ENCODE measurements at places on chromosomes 7 and 10.

DNA sequence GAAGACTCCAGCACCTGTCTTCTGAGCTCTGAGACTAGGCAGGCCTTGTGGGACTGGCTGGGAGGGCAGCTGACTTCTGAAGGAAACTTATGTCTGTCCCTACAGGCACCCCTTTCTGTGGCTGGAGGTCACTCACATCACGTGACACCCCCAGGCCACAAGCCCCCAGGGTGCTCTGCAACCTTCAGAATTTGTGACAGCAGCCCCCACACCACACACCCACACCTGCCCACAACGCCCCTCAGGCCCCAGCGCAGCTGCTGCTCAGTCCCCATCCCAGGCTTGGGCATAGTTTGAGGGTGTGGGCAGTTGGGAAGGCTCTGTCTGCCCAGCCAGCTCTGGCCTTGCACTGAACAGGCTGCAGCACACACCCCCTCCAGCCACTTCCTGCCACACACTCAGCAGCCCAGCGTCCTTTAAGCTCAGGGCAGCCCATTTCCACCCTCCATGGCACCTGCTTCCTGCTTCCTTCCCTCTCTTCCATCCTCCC lies 80.0 kb upstream of the UNC5B start:
- DNase-seq, result no peak

GRCh38 chr10:43120929-43121314 lies 17.3 kb upstream of the CSGALNACT2 start:
- DNase-seq, result no peak

GRCh38 chr7:140049339-140050024 lies 13.3 kb downstream of the PARP12 start:
- DNase-seq, result no peak

- DNase-seq, result peak; percentile 14
These were observed 44.0 kb upstream of the ANKRD1 start for GRCh38 chr10:90964781-90965465.

GRCh38 chr7:12549106-12549505 lies 21.4 kb upstream of the SCIN start:
- DNase-seq, result peak; percentile 27

GRCh38 chr7:30411897-30412296 lies 66.7 kb downstream of the NOD1 start:
- no peak for DNase-seq

GRCh38 chr10:97482381-97482780 lies 15.8 kb downstream of the MMS19 start:
- DNase-seq, result no peak

DNA sequence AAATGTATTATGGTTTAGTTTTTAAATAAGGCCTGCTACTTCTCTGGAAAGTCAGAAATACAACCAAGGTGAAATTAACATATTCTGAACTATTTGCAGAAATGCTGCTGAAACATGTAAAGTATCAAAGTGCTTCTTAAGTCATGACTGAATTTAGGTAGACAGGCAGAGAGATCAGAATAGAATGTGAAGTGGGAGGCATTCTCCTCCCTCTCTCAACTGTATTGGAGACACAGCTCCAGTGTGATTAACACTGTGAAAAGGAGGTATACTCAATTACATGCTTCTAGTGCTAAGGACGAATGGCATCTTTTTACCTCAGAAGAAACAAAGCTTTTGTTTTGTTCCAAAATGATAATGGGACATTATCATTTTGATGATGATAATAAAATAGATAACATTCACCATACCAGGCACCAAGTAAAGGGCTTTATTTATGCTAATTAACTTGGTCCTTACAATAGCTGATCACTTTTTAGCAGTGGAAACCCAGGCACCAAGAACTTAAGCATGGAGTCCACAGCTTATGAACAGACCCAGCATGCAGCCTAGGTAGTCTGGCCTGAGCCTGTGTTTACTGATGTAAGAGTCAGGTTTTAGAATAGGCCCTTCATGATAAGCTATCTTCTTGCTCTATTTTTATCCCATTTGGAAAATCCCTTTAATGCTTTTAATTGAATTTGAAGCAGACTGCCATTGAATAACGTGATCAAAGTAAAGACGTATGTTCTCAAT lies 26.0 kb downstream of the PPP1R9A start:
- DNase-seq, result no peak

GRCh38 chr10:78523453-78523852 lies 489.8 kb downstream of the RPS24 start:
- DNase-seq, result no peak

- DNase-seq, result no peak
These were observed 31.7 kb upstream of the INSIG1 start for GRCh38 chr7:155265961-155266360.

- no peak for DNase-seq
These were observed 11.2 kb downstream of the YKT6 start for GRCh38 chr7:44212018-44212417.

DNA sequence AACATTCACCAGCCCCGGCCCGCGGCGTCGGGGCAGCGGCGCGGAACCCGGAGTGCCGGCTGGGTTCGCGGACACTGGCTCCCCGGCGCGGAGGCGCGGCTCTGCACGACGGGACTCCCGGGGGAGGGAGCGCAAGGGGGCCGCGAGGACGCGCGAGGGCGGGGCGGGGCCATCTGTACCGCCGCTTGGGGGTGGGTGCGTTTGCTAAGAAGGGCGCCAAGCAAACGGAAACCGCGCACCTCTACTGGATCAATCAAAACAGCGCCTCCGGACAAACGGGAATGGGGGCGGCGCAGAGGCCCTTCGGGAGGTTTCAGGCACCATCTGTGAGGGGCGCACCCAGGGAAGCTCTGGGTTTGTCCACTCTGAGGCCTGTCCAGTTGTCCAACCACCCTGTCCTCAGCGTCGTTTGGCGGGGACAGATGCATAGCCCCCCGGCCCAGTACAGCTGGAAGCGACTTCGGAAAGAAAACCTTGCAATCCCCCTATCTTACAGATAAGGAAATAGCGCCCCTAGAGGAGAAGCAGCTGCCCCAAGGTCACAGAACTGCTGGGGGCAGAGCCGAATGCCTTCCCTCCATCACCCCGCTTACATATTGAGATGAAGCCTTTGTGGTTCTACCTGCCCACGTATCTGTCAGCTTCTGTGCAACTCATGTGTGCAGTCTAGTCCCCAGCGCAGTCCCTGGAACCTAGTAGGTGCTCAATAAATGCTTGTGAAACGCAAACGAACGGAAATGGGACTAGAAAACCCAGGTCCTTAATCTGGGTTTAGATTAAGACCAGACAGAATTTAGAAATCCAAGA lies 10.7 kb upstream of the SLIT1 start:
- DNase-seq, result no peak

DNA sequence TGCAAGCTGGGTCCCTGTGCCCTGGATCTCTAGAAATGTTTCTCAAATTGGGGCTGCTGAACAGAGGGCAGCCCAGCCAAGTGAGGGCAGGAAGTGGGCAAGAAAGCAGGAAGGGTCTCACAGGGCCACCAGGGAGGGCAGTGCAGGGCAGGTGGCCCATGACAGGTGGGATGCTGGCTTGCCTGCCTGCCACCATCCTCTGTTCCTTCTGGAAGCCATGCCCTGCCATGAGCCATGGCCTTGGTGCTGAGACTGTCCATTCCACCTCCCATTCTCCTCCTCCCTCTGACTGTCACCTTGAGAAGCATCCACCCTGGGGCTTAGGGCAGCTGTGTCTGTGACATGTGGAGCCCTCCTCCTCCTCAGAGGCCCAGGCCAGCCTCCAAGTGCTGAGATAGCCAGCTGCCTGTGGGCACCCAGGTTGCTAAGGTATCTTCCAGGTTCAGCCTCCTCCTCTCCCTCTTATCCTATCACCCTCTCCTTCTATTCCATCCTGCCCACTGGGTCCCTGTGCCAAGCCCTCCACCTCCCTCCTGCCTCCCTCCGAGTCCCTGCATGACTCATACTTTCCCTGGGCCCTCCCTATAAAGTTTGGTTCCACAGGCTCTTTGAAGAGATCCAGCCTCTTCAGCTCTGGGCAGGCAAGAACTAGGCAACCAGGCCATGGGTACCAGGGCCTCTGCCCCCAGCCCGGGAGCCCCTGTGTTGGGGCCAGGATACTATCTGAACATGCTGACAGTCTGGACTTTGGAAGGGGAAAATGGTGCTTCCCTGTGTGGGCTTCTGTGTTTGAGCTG lies 1.3 kb downstream of the VSIR start:
- DNase-seq, result peak; percentile 67

DNA sequence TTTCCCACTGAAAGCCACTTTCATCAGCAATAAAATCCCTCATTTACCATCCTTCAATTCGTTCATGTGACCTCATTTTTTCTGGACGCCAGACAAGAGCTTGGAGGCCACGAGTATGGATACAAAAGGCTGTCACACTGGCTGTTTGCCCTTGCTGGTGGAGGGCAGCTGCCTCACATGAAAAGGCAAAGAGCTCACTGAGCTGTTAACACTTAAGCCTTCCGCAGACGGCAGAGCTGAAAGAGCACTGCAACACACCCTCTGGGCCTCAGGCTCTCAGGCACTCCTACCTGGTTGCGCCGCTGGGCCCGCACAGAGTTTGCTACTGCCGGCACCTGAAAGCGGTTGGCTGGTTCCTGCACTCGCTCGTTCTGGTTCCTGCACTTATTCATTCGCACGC lies 193.5 kb downstream of the CFTR start:
- DNase-seq, result no peak

GRCh38 chr10:62450912-62451610 lies 76.9 kb downstream of the ZNF365 start:
- no peak for DNase-seq

- DNase-seq, result no peak
These were observed 109.0 kb downstream of the CYTH3 start for GRCh38 chr7:6163402-6163801.

DNA sequence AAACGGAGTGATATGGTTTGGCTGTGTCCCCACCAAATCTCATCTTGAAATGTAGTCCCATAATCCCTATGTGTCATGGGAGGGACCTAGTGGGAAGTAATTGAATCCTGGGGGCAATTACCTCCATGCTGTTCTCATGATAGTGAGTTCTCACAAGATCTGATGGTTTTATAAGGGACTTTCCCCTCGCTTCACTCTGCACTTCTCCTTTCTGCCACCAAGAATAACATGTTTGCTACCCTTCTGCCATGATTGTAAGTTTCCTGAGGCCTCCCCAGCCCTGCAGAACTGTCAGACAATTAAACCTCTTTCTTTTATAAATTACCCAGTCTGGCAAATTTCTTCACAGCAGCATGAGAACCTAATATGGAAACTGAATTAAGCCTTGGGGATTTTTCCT lies 19.1 kb downstream of the FAM3C start:
- no peak for DNase-seq

DNA sequence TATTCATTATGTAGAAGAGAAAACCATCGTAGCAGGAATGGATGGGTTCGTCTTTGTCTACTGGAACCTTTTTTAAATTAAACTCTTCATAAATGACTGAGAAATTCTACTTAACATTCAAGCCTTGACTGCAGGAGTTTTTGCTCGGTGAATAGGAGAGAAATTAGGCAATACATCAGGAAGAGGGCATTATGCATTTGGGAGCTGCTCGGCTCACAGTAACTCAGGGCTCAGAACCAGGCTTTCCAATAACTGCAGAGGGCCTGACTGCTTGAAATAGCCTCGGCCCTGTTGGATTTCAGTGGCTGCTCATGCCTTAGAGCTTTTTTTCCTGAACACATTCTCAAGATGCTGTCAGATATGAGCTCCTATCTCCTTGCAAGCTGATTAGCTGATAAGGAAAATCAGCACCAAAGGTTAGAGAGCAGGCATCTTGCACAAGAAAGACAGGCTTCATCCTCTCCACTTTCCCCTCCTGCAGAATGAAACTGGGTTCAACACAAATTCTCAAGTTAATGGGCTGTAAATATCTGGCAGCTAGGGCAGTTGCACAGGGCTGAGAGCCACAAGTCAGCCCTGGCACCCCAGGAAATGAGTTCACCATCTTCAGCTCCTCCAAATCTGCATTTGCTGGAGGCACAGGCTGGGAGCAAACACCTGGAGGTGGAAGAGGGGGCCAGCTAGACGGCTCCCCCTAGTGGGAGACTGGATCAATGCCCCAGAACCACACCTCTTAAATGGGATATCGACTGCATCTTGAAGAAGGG lies 24.3 kb downstream of the TECTB start:
- peak; percentile 40 for DNase-seq

DNA sequence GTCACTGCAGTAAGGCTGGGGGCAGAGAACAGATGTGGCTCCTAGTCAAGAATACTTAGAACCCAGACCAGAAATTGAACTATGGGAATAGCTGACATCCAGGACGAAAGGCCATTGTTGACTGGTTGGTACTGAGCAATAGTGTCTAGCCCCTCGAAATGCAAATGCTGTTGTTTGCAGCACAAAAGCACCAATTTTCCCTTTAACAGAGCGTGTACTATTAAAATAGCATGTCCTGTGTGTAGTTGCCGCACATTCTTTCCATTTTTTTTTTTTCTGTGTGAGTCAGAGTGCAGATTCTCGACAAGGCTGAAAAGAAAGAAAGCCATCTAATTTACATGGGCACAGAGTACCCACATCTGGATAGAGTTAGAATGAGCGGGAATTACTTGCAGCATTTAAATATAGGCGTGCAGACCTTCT lies 302.4 kb downstream of the PTEN start:
- peak; percentile 50 for DNase-seq

GRCh38 chr7:85748861-85749260 lies 562.0 kb upstream of the SEMA3D start:
- DNase-seq, result no peak

- peak; percentile 17 for DNase-seq
These were observed 118.7 kb downstream of the RALA start for GRCh38 chr7:39741942-39742623.

GRCh38 chr7:135385209-135385608 lies 124.7 kb downstream of the CNOT4 start:
- no peak for DNase-seq

DNA sequence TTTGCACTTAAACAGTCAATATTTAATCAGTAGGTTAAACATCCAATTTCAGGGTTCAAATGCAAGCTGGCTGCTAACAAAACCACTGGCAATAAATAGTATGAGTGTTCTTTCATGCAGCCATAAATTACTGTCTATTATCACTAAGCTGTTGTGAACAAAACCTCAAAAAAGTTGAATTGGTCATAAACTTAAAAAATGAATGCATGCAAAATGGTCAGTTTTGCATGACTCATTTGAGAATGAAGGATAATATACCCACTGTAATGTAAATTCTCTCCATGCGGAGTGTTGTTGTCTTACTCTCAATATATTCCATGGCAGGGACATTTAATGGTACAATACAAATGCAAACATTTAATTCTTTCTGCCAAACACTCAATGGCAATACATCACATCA lies 226.4 kb downstream of the MAGI2 start:
- DNase-seq, result peak; percentile 57

- no peak for DNase-seq
These were observed 53.6 kb upstream of the WNT16 start for GRCh38 chr7:121275204-121275603.

GRCh38 chr7:105655067-105655466 lies 73.8 kb upstream of the EFCAB10 start:
- DNase-seq, result peak; percentile 19

DNA sequence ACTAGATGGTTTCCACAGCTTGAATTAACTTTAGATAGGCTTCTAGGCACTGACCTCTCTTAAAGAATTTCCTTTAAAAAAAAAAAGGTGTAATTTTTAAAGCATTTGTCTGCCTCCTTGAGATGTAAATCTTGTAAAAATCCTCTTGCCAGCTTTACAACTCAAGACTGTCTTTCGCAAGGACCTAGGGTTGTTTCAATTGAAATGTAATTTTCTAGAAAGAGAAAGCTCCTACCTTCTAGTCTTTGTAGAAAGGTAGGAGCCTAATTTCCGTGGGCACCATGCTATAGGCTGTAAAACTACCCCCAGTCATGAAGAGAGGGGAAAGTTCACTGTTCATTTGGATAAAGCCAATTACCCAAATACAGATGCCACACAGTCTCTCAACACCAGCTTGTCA lies 228.8 kb upstream of the TMEM229A start:
- DNase-seq, result no peak

GRCh38 chr7:13803134-13803533 lies 186.3 kb downstream of the ETV1 start:
- no peak for DNase-seq

GRCh38 chr10:96255549-96256333 lies 15.6 kb downstream of the BLNK start:
- no peak for DNase-seq
